ENCODE measurements at places on chromosomes 2 and 18.
A peak's percentile ranks its signal among the peaks of the same experiment; 100 is the strongest.

DNA sequence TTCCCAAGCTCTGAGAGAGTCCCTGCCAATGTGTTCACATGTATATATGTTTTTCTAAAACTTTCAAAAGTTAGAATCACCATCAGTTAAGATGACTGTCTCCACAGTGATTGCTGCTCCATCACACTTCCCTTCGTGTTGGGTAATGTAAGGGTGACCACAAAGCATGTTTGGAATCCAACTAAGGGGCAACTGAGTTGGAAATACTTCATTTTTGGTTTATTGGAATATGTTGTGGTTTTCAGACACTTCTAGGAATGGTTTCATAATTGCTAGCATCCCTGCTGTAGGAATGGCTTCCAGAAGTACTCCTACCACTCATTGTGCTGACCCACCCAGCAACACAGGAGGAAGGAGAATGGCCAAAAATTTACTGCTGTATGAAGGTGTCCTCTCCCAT, 212.5 kb upstream of the GULP1 start:
- no peak for DNase-seq

GRCh38 chr2:50492477-50492851, 539.5 kb downstream of the NRXN1 start:
- peak; percentile 45 for DNase-seq

DNA sequence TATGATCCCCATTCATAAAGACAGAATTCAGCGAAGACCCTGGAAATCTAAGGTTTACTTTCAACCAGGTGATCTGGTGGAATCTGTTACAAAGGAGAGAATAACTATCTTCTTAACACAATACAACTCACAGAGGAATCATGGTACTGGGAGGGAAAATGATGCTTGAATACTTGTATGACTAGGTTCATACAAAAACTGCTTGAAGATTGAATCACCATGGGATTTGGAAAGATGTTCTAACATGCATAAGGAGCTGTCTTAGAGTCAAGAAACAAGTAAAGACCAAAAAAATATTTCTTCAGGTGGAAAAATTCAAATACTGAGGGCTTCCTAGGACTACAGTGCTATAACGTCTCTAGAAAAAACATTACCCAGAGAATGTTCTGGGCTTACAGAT, 32.2 kb downstream of the COL5A2 start:
- DNase-seq, result no peak

- no peak for DNase-seq
Observed at GRCh38 chr2:70608373-70608772, 54.7 kb upstream of the TGFA start.

DNA sequence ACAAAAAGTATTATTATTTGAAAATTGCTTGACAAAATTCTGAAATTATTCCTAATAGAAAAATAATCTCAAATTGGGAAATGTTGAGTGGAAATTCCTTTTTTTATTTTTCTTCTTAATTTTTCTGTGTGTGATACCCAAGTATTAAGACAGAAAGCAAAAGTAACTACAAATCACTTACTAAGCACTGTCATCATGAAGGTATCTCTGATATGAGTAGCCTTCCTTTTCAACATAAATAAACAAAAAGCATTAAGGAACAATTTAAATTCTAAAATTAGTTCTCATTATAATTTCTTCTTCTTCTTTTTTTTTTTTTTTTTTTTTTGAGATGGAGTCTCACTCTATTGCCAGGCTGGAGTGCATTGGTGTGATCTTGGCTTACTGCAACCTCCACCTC, 174.2 kb upstream of the RBMS1 start:
- no peak for DNase-seq

DNA sequence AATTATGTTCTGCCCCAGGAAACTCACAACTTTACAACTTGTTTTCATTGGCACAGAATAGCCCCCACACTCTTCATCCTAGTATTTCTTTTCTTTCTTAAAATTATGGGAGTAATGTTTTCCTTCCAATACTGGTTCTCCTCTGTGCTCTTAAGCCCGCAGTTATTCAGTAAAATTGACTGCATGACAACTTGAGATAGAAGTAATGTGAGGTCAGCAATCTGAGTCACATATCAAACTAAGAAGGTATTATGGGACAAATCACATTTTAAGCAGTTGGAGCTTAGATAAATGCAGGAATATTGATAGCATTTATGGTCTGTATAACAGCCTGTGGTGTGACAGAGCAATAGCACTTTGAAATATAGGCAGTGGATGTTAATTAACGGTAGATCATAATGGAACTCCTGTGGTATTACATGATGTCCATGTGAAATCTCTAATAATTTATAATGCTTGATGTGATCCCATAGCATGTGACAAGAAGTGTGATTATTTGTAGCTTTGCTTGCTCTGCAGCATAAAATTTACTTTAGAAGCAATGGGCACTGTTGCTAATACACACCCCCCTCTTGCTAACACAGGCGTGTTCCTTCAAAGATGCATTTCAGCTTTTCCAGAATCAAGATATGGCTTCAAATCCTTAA, 351.4 kb upstream of the CDH20 start:
- no peak for DNase-seq

- DNase-seq, result no peak
Observed at GRCh38 chr2:143623231-143623908, 494.2 kb downstream of the ARHGAP15 start.

DNA sequence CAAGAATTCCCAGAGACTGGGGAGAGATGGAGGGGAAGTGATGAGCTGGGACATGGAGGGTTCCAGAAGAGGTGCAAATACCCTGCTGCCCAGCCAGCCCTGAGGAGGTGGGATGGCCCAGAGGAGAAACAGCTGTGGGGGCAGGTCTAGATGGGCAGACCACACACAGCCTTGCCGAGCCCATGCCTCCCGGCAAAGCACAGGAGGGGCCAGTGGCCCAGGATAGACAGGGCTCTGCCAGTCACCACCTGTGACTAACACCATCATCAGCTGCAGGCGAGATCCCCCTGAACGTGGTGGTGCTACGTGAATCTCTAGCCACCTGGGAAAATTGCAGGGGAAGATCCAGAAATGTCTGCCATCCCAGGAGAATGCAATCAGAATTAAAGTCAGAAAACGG, 39.4 kb downstream of the SCTR start:
- no peak for DNase-seq

- no peak for DNase-seq
Observed at GRCh38 chr18:37493352-37493935, 72.2 kb downstream of the CELF4 start.

DNA sequence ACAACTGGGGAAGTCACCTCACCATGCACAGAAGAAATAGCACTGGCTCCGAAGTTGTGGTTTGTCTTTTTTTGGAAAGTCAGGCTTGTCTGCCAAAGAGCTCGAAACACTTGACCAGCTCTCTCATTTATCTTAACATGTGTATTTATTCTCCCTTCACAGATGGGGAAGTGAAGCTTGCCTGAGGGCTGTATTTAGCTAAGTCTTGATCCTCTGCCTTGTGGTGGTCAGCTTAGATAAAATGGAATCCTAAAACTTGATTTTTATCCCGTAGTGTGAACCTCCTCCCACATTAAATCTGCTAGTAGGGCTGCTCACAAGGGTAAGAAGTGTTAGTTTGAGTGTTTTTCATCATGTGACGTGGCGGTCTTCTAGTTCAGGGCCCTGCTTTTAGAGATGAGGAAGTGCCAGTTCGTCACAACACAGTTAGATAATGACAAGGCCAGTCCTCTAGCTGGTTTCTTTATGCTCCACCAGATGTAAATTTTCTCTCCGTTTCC, 89.7 kb downstream of the TMEM247 start:
- DNase-seq, result no peak

- DNase-seq, result no peak
Observed at GRCh38 chr2:211631503-211631902, 907.1 kb downstream of the ERBB4 start.

GRCh38 chr18:59874166-59874565, 25.6 kb upstream of the PMAIP1 start:
- DNase-seq, result no peak

DNA sequence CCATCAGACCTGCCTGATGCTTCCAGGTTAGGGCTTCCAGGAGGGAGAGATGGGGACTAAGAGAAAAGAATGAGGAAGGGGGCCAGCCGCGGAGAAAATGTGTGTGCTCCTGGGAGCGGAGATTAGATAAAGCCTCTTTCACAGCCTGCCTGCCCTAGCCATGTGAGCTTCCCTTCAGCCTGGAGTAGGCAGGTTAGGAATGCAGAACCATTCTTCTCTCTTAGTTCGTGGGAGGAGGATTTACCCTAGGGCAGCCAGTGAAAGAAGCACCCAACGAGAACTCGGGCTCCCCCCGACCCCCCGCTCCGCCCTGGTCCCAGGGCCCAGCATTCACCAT, 36.1 kb downstream of the POMC start:
- DNase-seq, result no peak

DNA sequence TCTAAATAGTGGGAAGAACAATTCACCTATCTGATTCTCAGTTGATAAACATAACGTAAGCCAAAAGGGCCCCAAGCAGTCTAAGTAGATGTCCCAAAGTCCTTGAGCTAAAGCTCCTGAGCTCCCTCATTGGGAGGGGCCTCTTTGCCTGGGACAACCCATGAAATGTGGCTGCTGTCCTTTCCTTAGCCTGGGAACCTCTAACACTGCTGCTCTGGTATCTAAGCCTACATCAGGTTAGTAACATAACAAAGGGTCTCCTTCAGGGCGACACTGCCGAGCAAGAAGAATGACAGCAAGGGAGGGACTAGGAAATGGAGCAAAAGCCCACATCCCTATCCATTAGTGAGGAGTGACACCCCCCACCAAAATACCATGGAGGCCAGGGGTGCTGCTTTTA, 98.3 kb downstream of the MAPRE2 start:
- DNase-seq, result no peak

GRCh38 chr18:52995875-52996274, 655.9 kb downstream of the DCC start:
- no peak for DNase-seq

DNA sequence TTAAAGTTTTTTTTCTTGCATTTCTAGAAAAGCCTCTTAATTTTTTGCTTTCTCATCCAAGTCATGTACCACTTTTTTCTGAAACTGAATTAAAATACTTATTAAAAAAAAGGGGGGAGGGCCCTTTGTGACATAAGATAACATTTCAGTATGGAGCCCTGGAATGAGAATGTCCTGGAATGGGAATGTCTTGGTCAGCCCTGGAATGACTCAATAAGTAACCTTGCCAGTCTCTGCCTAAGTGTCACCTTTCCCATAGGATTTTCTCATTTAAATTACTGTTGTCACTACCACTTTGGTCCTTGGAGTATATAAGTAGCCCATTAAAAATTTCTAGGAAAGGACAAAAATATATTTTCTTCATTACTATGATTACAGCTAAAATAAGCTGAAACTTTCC, 4.7 kb downstream of the UBXN2A start:
- DNase-seq, result no peak

- no peak for DNase-seq
Observed at GRCh38 chr2:205865056-205865455, 182.8 kb downstream of the NRP2 start.

DNA sequence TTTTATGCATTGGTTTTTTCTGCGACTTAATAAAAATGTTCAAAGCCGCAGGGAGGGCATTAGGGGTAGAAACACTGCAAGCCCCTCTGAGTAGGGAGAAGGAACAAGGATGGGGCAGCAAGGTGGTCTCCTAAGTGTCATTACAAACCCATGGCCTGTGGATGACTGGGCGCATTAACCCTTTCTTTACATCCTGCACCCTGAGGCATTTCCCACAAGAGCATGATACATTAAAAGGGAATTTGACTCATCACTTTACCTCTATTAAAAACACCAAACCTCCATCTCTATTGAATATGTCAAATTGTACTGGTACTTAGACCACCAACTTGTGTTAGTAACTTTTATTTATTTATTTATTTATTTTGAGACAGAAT, 112.5 kb downstream of the VIT start:
- DNase-seq, result no peak

DNA sequence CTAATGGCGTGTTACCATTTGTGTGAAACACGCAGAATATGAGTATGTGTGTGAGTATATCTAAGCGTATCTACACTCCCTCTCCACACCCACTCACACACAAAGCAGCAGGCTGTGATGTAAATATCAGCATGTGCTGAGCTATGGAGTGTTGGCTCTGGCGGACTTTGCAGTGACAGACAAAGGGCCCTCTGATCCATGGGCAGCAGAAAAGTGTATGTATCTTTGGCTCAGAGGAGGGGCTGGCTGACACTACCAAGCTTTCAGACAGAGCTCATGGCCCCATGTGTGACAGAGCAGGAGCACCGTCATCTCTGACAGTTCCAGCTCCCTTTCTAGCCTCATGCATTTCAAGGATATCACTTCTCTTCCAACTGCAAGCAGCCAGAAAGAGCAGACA, 57.2 kb upstream of the ASB18 start:
- no peak for DNase-seq

DNA sequence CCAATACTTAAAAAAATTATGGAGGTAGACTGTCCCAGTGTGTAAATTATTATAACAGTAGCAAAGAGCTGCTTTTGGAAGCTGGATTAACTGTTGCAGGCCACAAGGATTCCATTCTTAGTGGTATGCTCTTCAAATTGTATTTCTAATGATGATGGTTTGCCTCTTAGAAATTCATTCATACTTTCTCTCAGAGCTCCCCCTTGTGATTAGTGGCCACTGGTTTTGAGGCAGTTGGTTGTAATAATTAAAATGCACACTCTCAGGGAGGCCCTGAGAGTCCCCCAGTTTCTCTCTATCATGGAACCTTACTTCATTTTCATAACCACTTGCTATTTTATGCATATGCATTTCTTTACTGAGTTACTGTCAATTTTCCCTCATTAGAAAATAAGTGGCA, 122.5 kb downstream of the PLA2R1 start:
- DNase-seq, result peak; percentile 43

DNA sequence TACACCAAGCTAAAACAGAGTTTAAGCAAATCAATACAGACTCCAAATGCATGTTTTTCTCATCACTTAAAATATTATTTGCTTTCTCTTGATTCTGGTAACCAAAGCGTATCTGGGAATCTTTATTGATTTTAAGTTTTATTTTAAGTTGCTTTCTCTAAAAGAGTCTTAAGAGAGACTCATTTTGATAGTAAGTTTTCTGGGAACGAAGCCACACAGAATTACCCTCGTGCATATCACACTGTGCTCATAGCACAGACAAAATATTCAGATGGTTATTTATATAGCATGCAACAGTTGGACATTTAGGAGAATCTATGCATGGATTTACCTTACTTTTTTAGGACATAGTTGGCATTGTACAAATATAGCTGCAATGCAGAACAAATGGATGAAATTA, 597.5 kb upstream of the NRXN1 start:
- no peak for DNase-seq

GRCh38 chr2:72040629-72041571, 106.8 kb downstream of the CYP26B1 start:
- no peak for DNase-seq

GRCh38 chr18:58303363-58303762, 259.3 kb downstream of the NEDD4L start:
- DNase-seq, result no peak

DNA sequence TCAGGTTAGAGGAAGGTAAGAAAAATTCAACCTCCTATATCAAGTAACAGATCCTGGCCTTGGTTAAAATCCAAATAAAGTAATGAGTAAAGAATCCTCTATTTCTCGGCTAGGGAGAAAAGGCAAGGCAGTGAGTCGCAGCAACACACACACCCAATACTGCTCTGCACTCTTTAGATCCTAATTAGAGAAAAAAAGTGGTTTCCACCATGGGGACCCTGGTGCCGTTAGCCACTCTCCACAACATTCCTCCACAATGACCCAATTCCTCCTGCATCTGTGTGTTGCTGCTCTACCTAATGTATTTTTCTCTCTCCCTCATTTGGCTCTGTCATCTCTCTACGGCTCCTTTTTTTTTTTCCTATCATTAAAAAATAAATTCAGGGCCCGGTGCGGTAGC, 462.7 kb downstream of the METTL4 start:
- DNase-seq, result no peak

Data from COR-L47 (cell line).